ENCODE measurements at places on chromosomes 5 and 9.

DNA sequence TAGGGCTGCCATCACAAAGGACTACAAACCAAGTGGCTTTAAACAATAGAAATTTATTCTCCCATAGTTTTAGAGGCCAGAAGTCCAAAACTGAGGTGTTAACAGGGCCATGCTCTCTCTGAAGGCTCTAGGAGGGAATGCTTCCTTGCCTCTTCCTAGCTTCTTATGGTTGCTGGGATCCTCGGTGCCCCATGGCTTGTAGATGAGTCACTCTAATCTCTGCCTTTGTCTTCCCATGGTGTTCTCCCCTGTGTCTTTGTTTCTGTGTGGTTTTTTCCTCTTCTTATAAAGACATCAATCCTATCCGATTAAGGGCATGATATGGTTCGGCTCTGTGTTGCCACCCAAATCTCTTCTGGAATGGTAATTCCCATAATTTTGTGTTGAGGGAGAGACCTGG lies 178.8 kb upstream of the NREP start:
- DNase-seq: no peak

GRCh38 chr5:83538786-83539462 lies 67.4 kb downstream of the VCAN start:
- DNase-seq: no peak

DNA sequence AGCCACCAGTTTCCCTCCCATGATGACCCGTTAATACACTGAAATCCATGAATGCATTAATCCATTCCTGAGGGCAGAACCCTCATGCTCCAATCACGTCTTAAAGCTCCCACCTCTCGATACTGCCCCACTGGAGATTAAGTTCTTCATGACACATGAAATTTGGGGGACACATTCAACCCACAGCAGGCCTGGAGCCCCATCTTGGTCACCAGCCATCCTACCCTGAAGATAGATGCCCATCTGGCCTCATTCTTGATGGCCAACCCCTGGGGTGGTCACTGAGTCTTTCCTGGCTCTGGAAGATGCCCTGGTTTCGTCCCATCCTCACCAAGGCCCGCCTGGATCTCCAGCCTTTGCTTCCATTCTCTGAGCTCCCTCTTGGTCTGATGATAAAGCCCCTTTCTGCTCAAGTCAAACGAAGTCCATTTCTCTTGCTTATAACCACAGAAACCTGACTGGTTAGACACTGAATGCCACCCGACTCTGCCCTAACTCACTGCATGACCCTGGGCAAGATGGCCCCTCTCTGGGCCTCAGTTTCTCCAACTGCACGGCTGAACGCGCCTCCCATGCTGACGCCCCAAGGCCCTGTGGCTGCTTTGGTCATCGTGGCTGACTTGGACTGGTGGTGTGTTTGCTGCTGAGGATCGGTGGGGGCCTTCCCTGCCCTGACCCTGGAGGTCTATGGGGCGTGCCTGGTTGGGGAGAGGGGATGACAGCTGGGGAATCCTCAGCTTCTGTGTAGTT lies 138.4 kb upstream of the IER5L start:
- peak; percentile 69 for DNase-seq

DNA sequence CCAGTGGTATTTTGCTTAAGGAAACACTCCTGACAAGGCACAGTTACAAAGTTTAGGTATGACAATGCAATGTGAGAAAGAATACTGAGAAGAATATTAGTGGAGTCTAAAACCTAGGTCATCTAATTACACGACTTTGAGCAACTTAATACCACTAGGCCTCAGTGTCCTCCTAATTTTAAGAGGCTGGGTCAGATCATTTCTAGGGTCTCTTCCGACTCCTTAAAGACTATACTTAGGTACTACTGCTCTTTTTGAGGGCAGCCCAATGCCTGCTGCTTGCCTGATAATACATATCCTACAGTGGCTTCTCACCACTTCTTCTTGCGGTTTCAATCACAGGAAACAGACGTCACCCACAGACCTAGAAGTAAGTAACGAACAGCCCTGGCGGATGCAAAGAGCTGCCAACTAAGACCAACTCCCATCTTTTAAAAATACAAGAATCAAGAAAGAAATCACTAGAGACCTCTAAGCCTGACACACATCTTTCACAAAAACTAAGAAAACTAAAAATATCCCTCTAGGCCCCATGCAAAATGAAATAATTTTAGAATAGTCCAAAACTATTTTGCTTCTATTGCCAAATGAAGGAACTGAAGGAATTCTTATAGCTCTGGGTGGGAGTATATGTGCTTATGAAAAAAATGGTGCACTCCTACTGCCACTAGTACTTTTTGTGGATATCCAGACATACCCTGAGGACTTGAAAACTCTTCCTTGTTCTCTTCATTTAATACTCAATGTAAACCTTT lies 13.1 kb downstream of the DIAPH1 start:
- no peak for DNase-seq

DNA sequence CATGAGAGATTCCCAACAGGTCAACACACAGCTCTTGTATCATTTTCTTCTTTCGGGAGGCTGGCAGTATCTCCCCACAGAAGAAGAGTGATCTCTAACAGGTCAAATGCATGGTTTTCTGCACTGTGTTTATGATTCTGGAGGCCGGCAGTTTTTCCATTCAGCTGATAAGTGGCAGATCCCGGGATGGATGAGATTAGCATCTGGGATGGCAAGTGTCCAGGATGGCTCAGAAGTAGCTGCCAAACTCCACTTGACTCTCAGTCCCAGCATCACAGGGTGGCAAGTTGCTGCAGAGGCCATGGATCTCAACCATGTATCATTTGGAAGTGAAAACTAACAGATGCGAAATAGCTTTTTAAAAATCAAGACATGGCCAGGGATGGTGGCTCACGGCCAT lies 97.8 kb upstream of the SLC44A1 start:
- no peak for DNase-seq

- DNase-seq: no peak
Observed at GRCh38 chr9:89491694-89492093, 6.2 kb downstream of the SEMA4D start.

All from suprapubic skin (tissue), 4 donors.